ENCODE measurements at places on chromosomes 5 and 9.
A peak's percentile ranks its signal among the peaks of the same experiment; 100 is the strongest.

- no peak for DNase-seq
Measured at GRCh38 chr9:22203371-22204138, 194.4 kb upstream of the CDKN2B start.

- no peak for DNase-seq
Measured at GRCh38 chr5:74943905-74944304, 77.7 kb upstream of the FAM169A start.

GRCh38 chr9:93262537-93263310 lies 78.8 kb downstream of the WNK2 start:
- DNase-seq, result peak; percentile 51

GRCh38 chr9:88930716-88931115 lies 60.6 kb upstream of the S1PR3 start:
- DNase-seq, result no peak

GRCh38 chr5:148973455-148973854 lies 89.4 kb downstream of the SH3TC2 start:
- no peak for DNase-seq

DNA sequence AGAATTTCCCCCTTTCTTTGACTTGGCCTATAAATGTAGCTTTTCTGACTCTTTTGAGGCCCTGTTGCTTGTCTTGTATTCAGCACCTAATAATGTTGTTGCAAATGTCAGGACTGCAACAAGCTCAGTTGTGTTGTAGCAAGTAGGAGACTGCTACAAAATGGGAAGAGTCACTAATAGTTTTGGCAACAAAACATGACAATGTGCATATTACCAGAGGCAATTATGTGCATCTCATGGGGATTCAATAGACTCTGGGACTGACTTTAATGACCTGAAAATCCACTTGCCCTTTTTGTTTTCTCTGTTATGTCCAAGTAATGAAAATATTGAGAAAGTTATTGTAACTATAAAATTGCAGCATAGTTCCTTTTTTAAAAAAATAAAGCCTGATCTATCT lies 368.4 kb downstream of the OSTF1 start:
- no peak for DNase-seq

DNA sequence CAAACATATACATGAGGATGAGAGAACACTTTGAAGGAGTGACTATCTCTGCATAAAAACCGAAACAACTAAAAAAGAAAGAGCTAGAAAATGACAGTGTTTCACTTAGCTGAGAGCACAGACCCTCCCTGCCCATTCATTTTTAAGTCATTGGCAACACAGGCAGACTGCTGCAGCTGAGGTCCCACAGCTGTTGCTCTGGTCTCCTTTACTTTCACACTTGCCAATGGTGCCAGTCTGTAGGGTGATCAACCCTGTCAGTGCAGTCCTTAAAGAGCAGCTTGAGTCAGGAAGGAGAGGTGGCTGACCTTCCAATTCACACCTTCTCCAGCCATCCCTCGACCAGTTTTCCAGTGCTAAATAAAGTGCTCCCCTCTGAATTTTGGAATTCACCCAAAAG lies 508.3 kb upstream of the CCNG1 start:
- DNase-seq, result no peak

GRCh38 chr9:90142580-90142979 lies 500.0 kb downstream of the DIRAS2 start:
- DNase-seq, result no peak

DNA sequence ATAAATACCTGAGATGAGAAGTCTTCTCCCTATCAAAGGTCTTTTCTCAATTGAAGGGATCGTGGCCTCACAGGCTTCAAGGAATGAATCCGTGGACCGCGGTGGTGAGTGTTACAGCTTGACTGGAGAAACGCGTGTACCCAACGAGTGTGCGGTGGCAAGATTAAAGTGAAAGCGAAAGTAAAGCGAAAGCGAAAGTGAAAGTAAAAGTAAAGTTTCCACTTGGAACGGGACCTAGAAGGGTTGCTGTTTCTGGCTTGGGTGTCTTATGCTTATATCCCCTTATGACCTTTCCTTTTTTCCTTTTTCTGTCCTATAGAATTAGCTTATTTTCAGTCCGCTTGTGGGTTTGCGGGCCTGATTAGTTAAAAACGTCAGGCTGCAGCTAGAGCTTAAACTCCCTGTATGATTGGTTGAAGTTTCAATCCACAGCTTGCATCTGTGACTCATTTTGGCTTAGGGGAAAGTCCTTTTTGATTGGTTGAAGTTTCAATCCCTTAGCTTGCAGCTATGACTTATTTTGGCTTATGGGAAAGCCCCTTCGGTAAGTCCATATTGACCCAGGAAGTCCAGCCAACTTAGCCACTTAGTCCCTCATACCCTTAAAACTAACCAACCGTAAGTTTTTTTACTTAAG lies 924.3 kb upstream of the CDH10 start:
- no peak for DNase-seq

- no peak for DNase-seq
Measured at GRCh38 chr5:59789197-59789596, 104.3 kb downstream of the PDE4D start.

- no peak for DNase-seq
Measured at GRCh38 chr5:6734781-6735180, 21.5 kb downstream of the TENT4A start.

GRCh38 chr9:127133739-127134167 lies 11.3 kb upstream of the ANGPTL2 start:
- DNase-seq, result peak; percentile 79

DNA sequence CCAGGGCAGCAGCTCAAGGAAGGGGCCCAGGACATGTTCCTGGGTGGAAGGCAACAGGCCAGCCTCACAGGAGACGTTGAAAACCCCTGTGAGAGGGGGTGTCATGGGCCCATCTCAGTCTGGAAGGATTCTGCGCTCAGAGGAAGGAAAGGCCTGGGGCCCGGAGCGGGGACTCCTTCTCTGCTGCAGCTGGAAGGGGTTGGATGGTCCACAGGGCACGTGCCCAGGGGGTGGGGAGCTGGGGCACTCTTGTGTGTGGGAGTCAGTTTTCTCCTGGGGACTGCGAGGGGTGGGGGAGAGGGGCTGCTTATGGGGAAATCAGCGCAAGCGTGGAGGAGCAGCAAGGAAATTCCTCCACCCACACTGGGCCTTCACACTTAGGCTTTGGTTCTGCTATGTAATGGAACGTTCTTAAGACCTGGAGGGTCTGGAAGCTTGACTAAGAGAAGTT lies 2.9 kb upstream of the LPCAT1 start:
- peak; percentile 36 for DNase-seq

DNA sequence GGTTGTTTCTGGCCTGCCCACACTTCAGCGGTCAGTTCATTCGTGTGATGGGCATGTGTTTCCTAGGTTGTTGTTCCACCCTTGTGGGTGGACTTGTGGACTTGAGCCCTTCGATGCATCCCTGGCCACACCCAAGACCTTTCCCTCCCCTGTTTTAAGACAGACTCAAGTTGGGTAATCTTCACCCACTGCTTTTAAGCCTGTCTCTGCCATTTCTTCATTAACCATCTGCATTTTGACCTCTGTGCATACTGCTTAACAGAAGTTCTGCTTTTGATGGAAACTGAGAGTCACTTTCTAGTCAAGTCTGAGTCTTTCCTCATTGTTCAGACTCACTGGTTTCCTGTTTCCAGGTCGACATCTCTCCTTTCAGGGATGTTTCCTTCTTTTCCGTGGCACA lies 233.7 kb downstream of the ARHGEF28 start:
- DNase-seq, result no peak

GRCh38 chr5:54990841-54991258 lies 5.5 kb upstream of the ESM1 start:
- DNase-seq, result no peak

GRCh38 chr5:76152161-76152560 lies 69.0 kb downstream of the SV2C start:
- no peak for DNase-seq

GRCh38 chr5:17896605-17897004 lies 262.3 kb downstream of the TAF11L14 start:
- DNase-seq, result no peak

DNA sequence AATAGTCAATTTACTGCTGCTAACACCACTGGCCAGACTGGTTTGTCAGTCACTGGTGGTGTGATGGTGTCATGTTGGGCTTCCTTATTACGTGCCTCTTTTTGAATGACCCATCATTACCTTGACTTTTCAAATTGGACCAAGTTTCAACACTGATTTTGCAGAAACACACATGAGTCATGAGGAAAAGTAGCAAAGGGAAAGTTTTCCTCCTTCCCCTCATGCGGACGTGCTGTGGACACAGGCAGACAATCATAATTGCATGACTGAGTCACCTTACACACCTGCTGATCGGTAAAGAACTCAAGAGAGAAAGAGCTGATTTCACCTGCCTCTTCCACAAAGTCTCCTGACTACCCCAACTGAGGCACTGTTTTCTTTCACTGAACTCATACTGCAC lies 324.5 kb downstream of the ARRDC3 start:
- peak; percentile 56 for DNase-seq

DNA sequence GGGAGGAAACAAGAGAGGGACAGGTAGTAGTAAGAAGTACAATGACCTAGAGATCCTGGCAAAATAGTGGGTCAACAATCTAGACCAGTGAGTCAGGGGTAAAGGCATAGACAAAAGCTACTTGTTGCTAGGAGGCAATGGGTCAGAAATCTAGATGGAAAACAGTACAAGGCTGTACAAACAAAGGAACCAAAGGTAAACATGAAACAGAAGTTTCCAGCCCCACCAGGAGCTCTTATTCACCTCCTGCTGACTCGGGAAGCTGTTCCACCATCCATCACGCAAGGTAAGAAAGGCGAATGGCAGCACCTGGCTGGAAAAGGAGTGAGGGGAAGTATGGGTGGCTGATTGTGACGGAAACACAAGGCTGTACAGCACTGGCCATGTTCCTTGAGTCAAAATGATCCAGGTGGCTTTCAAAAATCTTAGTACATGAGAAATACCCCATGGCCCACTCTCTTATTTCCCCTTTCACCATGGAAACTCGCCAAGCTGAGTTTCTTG lies 70.5 kb upstream of the RAI14 start:
- DNase-seq, result no peak

DNA sequence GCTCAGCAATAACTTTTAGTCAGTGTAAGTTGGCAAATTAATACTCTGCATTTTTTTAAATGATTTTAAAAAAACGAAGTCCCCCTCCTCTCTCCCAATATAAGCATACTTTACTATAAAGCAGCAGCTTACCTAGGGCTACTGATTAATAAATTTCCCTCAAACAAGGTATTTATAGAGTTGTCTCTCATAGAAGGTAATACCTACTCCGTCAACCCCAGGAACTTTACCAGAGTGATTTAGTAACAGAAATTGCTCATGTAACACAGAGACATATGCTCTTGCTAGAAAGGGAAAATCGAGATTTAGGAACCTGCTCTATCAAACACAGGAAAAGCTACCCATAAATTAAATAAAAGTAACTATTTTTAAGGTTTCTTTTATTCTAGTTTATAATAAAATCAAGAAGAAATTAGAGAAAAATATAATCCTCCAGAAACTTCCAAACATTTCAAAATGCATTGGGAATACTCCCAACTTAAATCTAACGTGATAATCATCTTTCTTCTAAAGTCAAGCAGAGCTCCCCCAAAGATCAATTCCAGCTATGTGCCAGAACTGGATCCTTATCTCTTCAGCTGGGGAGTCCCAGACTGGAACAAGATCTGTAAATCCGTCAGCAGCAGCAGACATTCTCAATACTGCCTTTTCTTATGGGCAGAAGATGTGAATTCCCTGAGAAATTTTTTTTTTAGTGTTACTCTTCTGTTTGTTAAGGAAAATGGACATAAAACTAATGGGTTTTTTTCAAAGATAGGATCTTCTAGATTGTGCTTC lies 69.6 kb downstream of the ADAMTS16 start:
- DNase-seq, result no peak

DNA sequence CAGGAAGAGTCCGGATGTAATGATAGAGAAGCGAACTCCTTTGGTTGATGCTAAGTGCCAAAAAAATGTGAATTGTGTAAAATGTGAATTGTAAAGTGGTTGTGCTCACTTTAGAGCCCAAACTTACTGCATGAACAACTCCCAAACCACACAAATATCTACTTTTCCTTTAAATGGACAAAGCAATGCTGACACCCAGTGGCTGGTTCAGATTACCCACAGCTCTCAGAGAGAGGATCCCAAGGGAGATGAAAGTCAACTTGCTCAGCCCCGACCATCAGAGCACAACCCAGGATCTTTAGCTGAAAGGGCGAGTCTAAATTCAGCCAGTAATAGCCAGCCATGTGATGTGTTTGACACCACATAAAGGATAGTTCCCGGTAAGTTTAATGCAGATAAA lies 133.7 kb downstream of the NMUR2 start:
- DNase-seq, result peak; percentile 63

DNA sequence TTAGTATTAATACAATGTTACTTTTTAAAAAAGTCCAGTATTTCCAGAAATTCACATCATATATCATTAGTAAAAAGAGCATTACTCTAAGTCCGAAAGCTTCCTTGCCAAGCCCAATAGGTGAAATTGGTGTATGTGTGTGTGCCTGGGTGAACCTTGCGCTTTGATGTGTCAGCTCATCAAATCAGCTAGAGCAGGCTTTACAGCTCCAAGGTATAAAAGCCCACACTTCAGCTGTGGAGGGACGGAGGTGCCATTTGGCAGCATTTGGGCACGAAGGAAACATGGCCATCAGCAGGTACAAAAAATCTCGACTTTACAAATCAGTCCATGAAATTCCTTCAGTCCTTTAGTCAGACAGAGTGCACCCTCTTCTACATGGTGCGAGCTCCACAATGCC lies 76.5 kb upstream of the IL7R start:
- no peak for DNase-seq

DNA sequence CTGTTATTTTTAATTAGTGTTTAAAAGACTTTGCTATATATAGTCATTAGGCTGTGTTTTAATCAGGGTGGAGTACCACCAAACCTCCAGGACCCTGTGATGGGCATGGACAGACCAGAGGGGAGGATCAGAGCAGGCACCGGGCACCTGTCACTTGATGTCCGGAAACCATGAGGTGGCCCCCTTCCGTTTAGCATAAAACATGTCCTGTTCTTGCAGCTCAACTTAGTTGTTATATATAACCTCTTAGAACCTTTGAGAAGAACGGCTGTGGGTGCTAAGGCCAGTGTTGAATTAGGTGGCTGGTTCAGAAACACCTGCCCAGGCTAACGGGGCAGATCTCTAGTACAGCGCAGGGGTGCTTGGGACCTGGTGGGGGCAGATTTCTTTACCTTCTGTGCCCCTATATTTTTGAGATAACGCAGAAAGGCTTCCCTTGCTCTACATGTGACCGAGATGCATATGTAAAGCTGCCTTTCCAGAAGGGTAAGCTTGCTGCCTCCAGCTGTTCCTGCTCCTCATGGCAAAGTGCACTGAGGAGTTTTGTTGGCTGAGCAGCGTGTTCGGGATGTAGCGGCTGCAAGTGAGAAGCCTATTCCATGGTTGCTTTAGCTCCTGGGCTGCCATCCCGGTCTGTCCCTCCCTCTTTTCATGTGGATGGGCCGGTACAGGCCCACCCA lies 255.5 kb downstream of the FANCC start:
- no peak for DNase-seq

- no peak for DNase-seq
Measured at GRCh38 chr9:4831944-4832343, 39.2 kb downstream of the RCL1 start.

- no peak for DNase-seq
Measured at GRCh38 chr9:124800306-124801259, 23.6 kb downstream of the OLFML2A start.

Measured in islet precursor cell (in vitro differentiated cells).